ENCODE measurements at places on chromosomes 16 and 17.

DNA sequence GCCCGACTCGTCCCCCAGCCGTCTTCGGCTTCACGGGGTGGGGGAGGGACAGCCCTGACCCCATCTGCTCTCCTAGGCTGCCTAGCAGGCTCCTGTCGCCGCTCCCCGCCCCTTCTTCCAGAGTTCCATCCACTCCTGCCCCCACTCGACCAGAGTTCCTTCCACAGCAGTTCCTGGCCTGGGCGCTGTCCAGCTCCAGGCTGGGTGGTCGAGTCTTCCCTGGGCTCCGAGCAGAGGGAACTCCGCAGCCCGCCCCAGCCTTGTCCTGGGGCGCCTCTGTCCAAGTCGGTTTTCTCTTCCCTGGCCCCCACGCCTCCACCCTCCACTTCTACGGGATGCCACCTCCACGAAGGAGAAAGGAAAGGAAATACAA lies 1.4 kb downstream of the PYY start:
- peak; percentile 64 for DNase-seq

DNA sequence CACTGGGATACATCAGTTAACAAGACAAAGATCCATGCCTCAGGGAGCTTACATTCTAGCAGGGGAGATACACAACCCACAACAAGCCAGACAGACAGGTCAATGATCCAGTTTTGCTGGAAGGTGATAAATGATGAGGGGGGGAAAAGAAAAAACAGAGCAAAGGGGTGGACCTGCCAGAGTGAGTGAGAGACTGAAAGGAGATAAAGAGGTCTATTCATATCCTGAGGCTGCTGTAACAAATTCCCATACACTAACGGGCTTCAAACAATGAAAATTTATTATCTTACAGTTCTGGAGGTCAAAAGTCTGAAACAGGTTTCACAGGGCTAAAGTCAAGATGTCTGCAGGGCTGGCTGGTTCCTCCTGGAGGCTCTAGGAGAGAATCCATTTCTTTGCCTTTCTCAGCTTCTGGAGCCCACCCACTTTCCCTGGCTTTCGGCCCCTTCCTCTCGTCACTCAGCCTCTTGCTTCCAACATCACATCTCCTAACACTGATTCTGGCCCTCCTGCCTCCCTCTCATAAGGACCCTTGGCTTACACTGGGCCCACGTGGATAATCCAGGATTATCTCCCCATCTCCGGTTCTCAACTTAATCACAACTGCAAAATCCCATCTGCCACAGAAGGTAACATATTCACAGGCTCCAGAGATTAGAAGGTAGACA lies 81.5 kb downstream of the GAS7 start:
- DNase-seq = peak; percentile 88

DNA sequence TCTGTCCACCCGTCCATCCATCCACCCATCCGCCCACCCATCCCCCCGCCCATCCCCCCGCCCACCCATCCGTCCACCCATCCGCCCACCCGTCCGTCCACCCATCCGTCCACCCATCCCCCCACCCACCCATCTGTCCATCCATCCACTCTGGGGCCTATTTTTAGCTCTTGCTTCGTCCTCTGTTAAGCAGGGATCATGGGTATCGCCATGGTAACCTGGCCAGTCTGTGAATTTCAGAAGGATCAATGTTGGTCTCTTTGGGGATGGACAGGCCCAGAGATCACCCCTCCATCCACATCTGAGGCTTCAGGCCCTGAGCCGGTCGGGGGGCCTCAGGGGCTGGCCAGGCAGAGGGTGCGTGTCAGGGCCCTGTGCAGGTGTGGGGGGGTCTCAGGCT lies 15.2 kb upstream of the DPEP1 start:
- DNase-seq = no peak

GRCh38 chr16:2194852-2195321 lies 1.5 kb downstream of the CASKIN1 start:
- no peak for DNase-seq

DNA sequence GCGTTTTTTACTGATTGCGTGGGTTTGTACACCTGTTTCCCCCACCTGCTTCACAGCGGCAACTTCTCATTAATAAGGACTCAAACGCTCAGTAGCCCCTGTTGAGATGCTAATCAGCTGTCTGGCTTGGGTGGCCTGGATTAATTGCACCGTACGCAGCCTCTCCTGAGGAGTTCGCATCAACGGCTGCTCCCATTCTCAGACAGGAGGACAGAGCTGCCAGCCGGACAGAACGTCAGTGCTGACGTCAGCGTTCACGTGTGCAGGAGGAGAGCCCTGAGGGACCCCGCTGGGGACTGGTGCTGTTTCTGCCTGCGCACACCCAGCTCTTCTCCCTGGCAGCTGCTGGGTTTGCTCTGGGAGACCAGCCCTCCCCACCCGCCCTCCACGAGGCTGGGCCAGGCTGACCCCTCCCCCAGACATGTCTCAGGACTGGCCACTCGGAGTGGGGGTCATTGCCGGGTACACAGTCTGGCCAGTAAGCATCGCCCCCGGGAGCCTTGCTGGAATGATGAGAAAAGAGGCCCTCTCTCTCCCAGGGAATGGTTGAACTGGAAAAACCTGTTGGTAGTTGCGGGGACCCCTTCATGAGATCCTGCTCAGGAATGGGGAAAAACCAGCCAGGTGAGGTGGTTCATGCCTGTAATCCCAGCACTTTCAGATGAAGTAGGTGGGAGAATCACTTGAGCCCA lies 5.7 kb upstream of the BANP start:
- peak; percentile 51 for DNase-seq

- DNase-seq = no peak
Observed at GRCh38 chr16:4321286-4322120, 5.6 kb downstream of the GLIS2 start.

GRCh38 chr17:64340557-64340956 lies 50.1 kb downstream of the PECAM1 start:
- no peak for DNase-seq

Data from NCI-H524 treated with DMSO at 0.1 percent for 48 hours (cell line).